ENCODE measurements at places on chromosomes 13 and 19. TPM values are rescaled to one million over a fixed set of nuclear protein-coding genes. Genes with fewer than 3 reads are reported as not detected.

DNA sequence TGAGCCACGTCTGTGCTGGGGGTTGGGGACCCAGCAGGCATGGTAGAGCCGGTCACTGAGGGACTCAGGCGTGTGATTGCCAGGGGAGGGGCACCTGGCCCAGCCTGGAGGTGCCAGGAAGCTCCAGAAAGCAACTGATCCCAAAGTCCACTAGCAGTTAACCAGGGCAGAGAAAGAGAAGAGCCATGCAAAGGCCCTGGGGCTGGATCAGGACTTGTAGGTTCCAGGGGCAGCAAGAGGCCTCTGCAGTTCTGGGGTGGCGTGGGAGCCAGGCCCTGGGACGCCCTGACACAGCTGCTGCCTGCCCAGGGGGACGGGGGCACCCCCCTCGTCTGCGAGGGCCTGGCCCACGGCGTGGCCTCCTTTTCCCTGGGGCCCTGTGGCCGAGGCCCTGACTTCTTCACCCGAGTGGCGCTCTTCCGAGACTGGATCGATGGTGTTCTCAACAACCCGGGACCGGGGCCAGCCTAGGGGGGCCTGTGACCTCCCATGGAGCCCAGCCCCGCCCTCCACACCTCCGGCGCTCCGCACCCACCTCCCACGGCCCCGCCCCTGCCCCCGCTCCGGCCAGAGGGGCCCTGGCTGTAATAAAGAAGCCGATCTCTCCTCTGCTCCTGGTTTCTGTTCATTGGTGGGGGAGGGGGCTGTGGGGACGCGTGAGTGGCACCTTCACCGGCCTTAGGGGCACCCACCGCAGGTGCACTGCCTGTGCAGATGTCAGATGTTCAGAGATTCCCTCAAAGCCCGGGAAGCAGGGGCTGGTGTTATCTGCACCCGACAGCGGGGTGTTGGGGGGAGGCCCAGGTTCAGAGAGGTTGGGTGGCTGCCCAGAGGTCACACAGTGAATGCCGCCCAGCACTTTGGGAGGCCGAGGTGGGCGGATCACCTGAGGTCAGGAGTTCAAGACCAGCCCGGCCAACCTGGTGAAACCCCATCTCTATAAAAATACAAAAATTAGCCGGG is 4.1 kb downstream of the AZU1 start:
- no peak overlapping the region for H3K4me3 ChIP-seq
- H3K36me3 ChIP-seq: no peaks in the 10 kb centered on the region
- peaks cover 54% of the 10 kb centered on the region for H3K27me3 ChIP-seq
- no peaks in the 10 kb centered on the region for H3K4me1 ChIP-seq
- H3K27ac ChIP-seq: no peak overlapping the region

- no peak overlapping the region for H3K4me3 ChIP-seq
- no peak overlapping the region for H3K27ac ChIP-seq
- H3K36me3 ChIP-seq: no peaks in the 10 kb centered on the region
- no peaks in the 10 kb centered on the region for H3K27me3 ChIP-seq
- H3K4me1 ChIP-seq: no peaks in the 10 kb centered on the region
Observed at GRCh38 chr13:76879203-76879882, 6.9 kb downstream of the KCTD12 start.

- DNase-seq: no peak
- no peaks in the 10 kb centered on the region for H3K36me3 ChIP-seq
- H3K27ac ChIP-seq: no peak overlapping the region
- no peaks in the 10 kb centered on the region for H3K27me3 ChIP-seq
- no peaks in the 10 kb centered on the region for H3K4me1 ChIP-seq
Observed at GRCh38 chr19:1220477-1220930, 14.9 kb downstream of the STK11 start.

DNA sequence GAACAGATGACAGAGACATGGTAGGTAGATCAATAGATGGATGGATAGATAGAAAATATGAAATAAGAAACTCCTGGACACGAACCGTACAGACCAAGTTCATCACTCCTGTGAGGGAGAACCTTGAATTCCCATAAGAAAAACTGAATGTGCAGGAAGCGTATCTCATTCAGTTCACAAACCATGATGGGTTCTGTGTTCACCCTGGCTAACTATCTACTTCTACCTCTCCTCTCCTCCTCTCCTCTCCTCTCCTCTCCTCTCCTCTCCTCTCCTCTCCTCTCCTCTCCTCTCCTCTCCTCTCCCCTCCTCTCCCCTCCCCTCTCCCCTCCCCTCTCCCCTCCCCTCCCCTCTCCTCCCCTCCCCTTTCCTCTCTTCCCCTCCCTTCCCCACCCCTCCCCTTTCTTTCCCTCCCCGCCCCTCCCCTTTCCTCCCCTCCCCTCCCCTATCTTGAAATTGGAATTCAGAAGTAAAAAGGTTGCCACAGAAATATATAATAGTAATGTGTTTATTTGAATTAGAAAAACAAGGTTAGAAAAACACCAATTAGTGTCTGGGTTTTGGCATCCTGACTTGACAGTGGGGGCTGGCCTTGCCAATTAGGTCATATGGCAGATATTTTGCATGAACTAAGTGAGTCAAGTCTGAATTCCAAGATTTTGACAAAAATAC is 75.9 kb downstream of the ANKRD10 start:
- H3K27me3 ChIP-seq: peaks cover 13% of the 10 kb centered on the region
- H3K4me3 ChIP-seq: no peak overlapping the region
- no peak overlapping the region for H3K27ac ChIP-seq
- DNase-seq: no peak
- H3K36me3 ChIP-seq: no peaks in the 10 kb centered on the region

DNA sequence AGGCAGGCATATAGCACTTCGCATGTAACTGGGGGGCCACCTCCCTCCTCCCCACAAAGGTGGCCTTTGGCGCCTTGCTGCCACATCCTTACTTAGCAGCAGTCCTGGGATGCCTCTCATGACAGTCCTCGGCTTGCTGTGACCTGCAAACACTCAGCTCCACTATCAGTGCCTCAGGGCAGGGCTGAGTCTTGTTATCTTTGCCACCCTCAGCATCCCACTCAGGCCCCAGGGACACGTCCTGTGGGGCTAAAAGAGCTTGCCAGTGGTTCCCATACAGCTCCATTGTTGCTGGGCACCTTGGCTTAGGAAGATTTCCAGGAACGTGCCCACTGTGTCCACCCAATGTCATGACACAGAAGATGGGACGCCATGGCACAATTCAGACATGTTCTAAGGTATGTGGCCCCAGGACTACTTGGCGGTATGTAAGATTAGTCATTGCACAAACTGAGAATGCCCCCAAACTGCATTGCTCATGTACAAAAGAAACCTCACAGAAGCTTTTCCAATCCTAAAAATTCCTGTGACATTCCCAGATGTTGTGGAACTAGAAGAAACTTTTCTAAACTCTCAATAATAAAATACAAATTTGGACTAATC is 16.3 kb downstream of the DOCK9 start:
- peaks cover 9% of the 10 kb centered on the region for H3K4me1 ChIP-seq
- DNase-seq: no peak
- no peaks in the 10 kb centered on the region for H3K36me3 ChIP-seq
- H3K27ac ChIP-seq: no peak overlapping the region
- no peak overlapping the region for H3K4me3 ChIP-seq

GRCh38 chr13:101149735-101150384 is 266.4 kb downstream of the NALCN start:
- H3K4me1 ChIP-seq: peaks cover 9% of the 10 kb centered on the region
- H3K27ac ChIP-seq: no peak overlapping the region
- DNase-seq: no peak
- no peaks in the 10 kb centered on the region for H3K36me3 ChIP-seq
- H3K27me3 ChIP-seq: no peaks in the 10 kb centered on the region
- no peak overlapping the region for H3K4me3 ChIP-seq

DNA sequence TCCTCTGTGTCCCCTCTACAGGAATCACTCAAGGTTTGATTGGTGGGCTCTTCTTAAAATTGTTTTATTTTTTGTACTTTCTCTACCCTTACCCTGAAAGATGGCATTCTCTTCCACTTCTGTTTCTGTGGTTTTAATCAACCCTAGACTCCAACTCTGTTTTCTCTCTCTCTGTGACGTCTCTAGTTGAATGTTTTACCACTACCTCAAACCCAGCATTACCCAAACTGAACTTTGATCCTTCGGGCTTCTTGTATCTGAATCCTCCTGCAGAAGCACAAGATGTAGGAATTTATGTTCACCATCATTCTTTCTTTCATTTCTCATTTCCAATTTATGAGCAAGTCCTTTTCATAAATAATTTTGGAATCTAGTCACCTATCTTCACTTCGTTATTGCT is 39.9 kb downstream of the PCCA start:
- no peak for DNase-seq
- H3K27ac ChIP-seq: no peak overlapping the region
- H3K36me3 ChIP-seq: no peaks in the 10 kb centered on the region
- H3K4me3 ChIP-seq: no peak overlapping the region

Gene MAP3K10
- total RNA-seq: 26.1 TPM

Gene ZNF780B
- total RNA-seq: 30.2 TPM

DNA sequence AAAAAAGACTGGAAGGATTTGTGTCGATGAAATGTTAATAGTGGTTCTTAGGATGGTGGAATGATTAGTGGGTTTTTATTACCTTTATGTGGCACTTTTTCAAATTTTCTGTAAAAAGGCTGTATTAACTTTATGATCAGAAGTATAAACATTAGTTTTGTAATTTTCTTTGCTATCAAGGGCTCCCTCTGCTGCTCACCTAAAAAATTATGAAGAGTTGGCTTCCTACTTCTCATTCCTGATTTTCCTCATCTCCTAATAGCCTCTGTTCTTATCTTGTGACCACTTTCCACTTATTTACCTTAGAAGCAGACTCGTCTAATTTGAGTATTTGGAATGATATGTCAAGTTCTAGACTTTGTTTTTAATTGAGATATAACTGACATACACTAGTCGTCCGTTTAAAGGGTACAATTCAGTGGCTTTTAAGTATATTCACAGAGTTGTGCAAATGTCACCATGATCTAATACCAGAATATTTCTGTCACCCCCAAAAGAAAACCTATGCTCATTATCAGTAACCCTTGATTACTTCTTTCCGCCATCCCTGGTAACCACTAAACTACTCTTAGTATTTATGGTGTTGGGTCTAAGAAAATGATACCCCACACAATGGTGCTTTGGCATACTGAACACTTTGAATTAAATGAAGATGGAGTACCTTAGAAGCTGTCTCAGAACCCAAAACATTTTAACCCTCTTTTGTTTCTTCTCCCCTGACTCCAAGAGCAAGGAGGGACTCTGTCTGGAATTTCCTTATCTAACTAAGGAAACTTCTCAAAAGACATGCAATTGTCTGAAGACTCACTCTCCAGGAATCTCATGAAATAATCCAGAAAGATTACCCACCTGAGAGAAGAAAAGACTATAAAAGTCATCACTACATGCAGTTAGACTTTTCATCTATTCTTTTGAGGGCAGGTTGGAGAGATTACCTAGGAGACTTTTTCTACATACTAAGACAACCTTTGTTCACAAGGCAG is 311.3 kb downstream of the DLEU7 start:
- H3K27me3 ChIP-seq: no peaks in the 10 kb centered on the region
- H3K36me3 ChIP-seq: no peaks in the 10 kb centered on the region
- no peak for DNase-seq
- H3K27ac ChIP-seq: no peak overlapping the region

Gene KIR2DL3
- total RNA-seq: not detected

DNA sequence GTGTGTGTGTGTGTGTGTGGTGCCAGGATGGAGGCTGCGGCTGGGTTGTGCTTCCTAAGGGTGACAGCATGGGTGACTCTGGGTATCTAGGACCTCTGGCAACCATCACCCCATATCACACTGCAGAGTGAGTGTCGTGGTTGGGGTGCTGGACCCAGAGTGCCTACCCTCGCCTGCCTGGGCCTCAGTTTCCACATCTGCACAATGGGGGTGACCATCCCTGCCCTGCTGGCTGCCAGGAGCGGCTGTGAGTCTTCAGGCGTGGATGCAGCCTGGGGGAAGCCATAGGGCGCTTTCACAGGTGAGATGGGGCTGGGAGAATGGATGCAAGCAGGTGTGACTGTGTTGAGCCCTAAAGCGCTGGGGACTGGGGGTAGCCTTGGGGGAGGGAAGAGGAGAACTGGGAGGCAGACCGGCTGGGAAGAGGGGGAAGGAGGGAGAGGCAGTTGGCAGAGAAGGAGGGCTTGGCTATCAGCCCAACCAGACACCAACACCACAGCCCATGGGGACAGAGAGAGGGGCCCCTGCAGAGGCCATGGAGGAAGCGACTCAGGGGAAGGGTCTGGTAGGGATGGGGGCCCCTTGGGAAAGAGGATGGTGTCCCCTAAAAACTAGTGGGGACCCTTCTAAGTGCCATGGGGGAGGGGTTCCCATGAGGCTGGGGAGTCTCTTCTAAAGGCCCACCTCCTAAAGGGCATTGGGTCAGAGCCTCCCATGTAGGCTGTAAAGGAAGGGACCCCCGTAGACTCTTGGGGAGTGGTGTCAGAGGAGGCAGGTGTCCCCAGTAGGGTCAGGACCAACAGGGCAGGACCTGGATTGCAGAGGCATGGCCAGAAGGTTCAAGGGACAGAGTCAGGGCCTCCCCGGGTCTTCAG is 1.7 kb downstream of the PLPPR2 start:
- H3K36me3 ChIP-seq: peaks cover 27% of the 10 kb centered on the region
- peaks cover 37% of the 10 kb centered on the region for H3K27me3 ChIP-seq
- peak overlapping the region; percentile 62 for H3K4me3 ChIP-seq
- no peak for DNase-seq
- no peak overlapping the region for H3K27ac ChIP-seq

DNA sequence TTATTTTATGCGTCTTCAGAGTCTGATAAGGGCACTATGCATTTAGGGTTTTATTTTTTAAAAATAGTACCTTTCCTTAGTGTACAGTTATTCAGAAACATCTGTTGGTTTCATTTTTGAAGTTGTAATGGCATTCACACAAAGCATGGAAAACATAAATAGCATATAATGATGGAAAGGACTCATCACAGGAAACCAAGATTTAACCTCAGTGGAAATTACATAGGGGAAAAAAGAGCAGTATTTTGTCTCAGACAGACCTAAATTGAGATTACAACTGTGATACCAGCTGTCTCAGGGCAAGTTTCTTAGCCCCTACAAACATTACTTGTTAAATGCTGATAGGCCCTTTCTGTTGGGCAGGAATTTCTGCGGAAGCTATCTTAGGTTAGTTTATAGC is 57.2 kb downstream of the NHLRC3 start:
- H3K27ac ChIP-seq: no peak overlapping the region
- H3K36me3 ChIP-seq: no peaks in the 10 kb centered on the region
- H3K4me3 ChIP-seq: no peak overlapping the region

DNA sequence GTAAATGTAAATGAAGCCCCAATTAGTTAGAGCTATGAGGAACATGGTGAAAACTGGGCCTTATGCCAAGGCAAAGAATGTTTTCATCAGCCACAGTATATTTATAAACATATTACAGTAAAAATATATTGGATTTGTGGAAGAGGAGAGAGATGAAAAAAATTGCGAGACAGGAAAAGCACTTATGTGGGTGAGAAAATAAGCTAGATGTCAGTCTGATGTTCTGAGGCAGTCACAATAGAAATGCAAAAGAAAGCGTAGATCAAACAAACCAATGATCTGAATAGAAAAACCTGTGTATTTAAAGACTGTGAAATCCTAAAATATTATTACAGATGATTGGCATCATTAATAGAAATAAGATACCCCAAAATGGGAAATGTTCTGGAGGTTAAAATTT is 1332.5 kb downstream of the SLITRK5 start:
- DNase-seq: no peak
- no peaks in the 10 kb centered on the region for H3K4me1 ChIP-seq
- no peaks in the 10 kb centered on the region for H3K27me3 ChIP-seq
- H3K4me3 ChIP-seq: no peak overlapping the region

GRCh38 chr13:20499986-20500385 is 25.7 kb downstream of the CRYL1 start:
- H3K27me3 ChIP-seq: no peaks in the 10 kb centered on the region
- no peaks in the 10 kb centered on the region for H3K4me1 ChIP-seq
- H3K27ac ChIP-seq: no peak overlapping the region
- no peaks in the 10 kb centered on the region for H3K36me3 ChIP-seq

Gene ZNF813
- not detected for total RNA-seq

GRCh38 chr13:24071423-24072075 is 89.0 kb upstream of the SPATA13 start:
- no peak overlapping the region for H3K4me3 ChIP-seq
- peaks cover 5% of the 10 kb centered on the region for H3K36me3 ChIP-seq
- peaks cover 38% of the 10 kb centered on the region for H3K4me1 ChIP-seq
- H3K27ac ChIP-seq: no peak overlapping the region
- no peaks in the 10 kb centered on the region for H3K27me3 ChIP-seq

Gene LSM14A
- 114 TPM for total RNA-seq

Data from Calu3 (cell line).